ENCODE measurements at places on chromosomes 2 and 18.
A peak's percentile ranks its signal among the peaks of the same experiment; 100 is the strongest.

DNA sequence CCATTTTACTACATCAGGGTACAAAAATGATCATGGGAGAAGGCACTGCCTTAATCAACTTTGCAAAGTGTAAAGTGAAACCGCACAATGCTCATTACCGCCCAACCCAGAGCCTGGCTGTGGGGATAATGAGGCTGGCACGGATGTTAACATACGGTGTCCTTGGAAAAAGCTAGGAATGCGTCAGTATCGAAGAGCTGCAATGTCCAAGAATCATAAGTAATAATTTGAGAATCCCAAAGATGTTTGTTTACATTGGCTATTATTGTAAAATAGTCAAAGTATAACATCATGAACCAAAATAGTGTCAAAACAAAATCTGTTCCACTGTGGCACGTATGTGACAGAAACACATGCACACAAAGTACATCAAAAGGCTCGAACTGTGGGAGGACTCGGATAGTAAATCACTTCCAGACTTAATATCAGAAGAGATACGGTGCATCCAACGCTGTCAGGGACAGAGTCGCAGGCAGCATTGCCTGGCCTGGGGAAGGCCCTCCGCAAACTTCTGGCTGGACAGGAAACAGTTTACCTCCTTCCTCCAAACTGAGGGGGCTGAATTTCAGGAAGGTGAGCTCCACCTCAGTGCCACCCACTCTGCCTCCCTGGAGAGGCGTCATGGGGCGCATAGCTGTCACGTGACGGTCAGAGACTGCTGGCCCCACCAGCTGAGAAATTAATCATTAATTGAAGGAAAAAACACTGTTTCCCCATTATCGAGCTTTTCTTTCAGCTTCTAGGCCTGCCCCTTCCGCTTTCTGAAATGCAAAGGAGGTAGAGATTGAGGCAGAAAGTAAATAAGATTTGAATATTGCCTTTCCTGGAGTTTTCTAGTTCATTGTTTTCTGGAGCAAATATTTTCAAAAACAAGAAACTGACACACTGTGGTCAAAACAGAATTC lies 1.8 kb upstream of the ID2 start:
- DNase-seq = no peak

DNA sequence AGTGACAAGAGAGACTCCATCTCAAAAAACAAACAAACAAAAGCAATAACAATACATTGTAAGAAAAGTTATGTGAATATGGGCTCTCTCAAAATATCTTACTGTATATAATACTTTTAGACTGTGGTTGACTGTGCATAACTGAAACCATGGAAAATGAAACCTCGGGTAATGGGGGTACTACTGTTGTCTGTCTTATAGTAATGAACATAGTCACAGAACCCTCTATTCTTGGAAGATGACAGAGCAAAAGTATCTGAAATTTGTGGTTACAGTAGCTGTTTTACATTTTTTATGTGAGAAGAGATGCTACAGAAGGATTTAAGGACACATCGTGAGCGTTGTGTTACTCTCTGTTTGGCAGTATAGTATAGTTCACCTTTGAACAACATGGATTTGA lies 60.5 kb downstream of the MAP4K4 start:
- no peak for DNase-seq

DNA sequence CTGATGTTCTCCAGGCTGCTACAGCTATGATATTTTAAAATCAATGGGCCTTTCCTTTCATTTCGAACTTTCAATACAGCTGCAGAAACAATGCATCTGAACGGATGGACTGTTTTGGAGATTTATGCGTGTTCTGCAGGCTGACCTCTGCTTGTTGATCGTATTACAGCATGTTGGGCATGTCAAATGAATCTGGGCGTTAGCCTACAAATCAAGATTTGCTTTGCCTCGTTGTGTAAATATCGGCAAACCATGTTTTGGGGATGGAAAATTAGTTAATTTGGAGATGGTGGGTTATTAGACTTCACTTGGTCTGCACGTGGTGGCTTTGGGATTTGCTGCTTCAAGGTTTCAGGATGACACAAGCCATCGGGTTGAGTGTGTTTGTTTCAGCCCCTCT lies 129.3 kb downstream of the AGAP1 start:
- no peak for DNase-seq

DNA sequence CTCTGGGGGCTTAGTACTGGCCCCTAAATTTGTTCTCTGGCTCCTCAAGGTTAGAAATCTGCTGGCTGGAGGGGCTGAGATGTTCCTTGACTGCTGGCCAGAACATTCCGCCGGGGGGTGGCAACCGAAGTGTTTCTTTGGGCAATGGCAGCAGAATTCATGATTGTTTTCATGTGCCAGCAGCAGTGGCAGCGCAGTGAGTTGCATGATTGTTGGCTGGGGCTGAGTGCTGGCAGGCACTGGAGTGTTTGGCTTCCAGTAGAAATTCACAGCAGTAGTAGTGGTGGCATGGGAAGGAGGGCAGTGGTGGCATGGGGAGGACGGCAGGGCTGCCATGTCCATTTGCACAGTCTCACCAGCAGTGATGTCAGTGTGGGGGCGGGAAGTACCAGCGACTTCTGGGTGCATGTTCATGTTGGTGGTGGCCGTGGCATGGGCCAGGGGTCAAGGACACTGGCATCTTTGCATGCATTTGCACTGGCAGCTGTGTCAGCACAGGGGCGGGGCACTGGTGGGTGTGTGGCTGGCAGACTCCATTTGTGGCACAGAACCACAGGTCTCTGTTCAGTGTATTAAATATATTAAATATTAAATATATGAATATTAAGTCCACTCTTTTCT lies 130.6 kb upstream of the CDH7 start:
- DNase-seq = peak; percentile 38

GRCh38 chr2:48205137-48205798 lies 299.0 kb upstream of the FBXO11 start:
- DNase-seq = no peak

DNA sequence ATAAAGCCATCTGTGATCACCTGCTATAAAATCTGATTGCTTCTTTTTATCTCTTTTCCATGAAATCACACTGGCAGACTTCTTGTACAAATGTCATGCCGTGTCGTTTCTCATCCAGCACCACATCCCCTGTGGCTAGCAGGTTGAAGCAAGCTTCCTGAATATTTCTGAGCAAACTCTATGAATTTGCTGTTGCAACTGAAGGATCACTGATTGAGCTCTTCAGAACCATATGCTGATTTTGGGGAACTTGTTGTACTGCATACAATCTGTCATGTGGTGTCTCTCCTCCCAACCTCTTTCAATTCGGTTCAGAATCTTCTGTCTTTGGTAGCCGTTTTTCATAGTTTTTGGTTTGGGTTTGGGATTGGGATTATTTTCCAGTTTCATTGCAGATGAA lies 57.7 kb upstream of the RBMS1 start:
- no peak for DNase-seq

DNA sequence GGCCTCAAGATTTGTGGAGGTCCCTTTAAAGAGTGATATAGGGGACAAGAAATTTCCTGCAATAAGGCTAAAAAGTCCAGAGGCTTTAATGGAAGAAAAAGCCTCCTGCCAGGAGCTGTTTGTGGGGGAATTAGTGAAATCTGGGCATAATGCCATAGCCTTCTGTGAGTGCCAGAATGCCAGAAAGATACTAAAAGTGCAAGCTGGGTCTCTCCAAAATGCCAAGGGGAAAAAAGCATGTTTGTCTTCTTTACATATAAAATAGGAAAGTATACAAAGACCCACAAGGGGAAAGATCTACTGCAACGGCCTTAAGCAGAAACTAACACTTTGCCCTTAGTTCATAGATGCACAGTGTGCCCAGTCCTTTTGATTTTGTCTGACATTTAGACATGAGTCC lies 647.7 kb upstream of the ZNF804A start:
- DNase-seq = no peak

- DNase-seq = no peak
Measured at GRCh38 chr2:103010306-103010705, 248.5 kb downstream of the TMEM182 start.

DNA sequence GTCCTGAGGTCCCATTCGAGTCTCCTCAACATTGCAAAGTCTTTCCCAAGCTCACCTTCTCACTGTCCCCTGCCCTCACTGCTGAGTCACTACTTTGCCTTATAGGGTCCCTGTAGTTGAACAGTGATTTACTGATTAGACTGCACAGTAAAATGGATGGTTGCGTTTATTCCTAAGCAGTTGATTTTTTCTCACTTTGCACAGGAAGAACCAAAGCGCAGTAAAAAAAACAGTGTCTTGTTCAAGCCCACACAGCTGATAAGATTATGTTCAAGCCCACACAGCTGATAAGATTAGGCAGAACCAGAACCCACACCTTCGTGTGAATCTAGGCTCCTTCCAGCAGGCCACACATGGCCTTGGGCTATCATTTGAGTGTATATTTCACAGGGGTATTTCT lies 215.3 kb upstream of the COPS8 start:
- no peak for DNase-seq

- no peak for DNase-seq
Measured at GRCh38 chr18:3540805-3541548, 91.0 kb downstream of the TGIF1 start.
